ENCODE measurements at places on chromosomes 12 and 14.

DNA sequence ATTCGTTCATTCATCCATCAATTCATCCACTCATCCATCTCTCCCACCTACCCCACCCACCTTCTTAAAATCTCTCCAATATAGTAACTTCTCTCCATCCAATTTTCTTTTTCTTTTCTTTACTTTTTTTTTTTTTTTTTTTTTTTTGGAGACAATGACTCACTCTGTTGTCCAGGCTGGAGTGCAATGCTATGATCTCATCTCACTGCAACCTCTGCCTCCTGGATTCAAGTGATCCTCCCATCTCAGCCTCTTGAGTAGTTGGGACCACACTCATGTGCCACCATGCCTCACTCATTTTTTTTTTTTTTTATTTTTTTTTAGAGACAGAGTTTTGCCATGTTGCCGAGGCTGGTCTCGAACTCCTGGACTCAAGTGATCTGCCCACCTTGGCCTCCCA, 118.4 kb downstream of the SUDS3 start:
- no peak for DNase-seq
- H3K36me3 ChIP-seq = no peaks in the 10 kb centered on the region
- H3K4me3 ChIP-seq = no peak overlapping the region
- no peaks in the 10 kb centered on the region for H3K4me1 ChIP-seq

- H3K4me1 ChIP-seq = no peaks in the 10 kb centered on the region
- DNase-seq = no peak
- no peak overlapping the region for H3K4me3 ChIP-seq
- no peak overlapping the region for H3K27ac ChIP-seq
Observed at GRCh38 chr14:59098377-59098776, 90.1 kb upstream of the DAAM1 start.

DNA sequence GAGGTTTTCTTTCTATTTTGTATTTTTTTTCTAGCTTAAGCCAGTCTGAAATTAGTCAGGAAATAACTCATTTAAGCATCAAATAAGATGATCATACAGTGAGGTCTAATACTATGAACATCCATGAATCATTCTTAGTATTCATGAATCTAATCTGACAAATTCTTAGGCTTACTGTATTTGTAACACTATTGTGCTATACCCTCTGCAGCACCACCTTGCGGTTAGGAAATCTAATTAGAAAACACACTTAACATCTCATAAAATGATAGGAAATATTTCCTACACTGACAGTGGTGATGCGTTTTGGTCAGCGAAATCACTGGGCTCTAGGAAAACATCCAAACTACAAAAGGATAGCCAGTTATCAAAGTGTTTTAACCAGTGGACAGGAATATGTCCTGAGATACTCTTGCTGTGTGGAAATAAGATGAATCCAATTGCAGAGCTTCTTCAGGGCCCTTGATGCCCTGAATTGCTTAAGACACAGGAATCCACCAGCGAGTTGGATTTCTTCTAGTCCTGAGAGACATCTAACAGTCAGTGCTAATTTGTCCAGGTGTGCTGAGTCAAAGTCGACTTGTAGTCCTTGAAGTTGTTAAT, 109.3 kb upstream of the MYF6 start:
- H3K27ac ChIP-seq = no peak overlapping the region
- H3K4me3 ChIP-seq = no peak overlapping the region
- no peaks in the 10 kb centered on the region for H3K27me3 ChIP-seq
- no peaks in the 10 kb centered on the region for H3K36me3 ChIP-seq
- no peaks in the 10 kb centered on the region for H3K4me1 ChIP-seq

- H3K27me3 ChIP-seq = no peaks in the 10 kb centered on the region
- H3K36me3 ChIP-seq = peaks cover 80% of the 10 kb centered on the region
- no peak overlapping the region for H3K27ac ChIP-seq
- DNase-seq = no peak
Observed at GRCh38 chr14:75113932-75114539, 12.8 kb downstream of the NEK9 start.

GRCh38 chr14:76051717-76052465, 66.3 kb downstream of the IFT43 start:
- no peak overlapping the region for H3K27ac ChIP-seq
- no peak for DNase-seq
- no peaks in the 10 kb centered on the region for H3K4me1 ChIP-seq
- H3K36me3 ChIP-seq = no peaks in the 10 kb centered on the region
- no peak overlapping the region for H3K4me3 ChIP-seq

- DNase-seq = no peak
- H3K4me1 ChIP-seq = no peaks in the 10 kb centered on the region
- no peak overlapping the region for H3K27ac ChIP-seq
Observed at GRCh38 chr12:93921521-93921920, 226.9 kb upstream of the PLXNC1 start.

DNA sequence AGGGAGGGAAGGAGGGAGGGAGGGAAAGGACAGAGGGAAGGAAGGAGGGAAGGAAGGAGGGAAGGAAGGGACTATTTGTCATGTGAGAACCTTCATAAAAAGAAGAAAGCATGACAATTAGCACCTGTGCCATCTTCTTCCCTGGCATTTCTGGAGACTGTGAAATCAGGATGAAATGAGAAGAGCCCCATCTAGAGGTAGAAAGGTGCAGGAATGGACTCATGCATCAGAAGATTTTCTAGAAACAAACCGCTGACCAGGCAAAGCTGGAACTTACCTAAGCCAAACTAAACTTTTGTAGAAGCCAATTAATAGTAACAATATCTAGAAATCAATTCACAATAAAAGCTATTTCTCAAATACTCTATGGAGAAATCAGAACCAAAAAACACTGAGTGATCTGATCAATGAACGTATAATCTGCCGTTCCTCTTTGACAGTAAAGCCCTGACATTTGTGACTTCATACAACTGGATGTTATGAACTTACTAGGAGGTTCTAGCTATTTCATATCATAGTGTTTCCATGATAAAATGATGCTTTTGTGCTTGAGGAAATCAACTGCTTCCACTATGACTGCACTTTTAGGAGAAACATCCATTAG, 24.4 kb upstream of the CRACR2A start:
- DNase-seq = peak; percentile 62
- no peak overlapping the region for H3K27ac ChIP-seq
- H3K36me3 ChIP-seq = no peaks in the 10 kb centered on the region
- no peak overlapping the region for H3K4me3 ChIP-seq
- no peaks in the 10 kb centered on the region for H3K4me1 ChIP-seq

DNA sequence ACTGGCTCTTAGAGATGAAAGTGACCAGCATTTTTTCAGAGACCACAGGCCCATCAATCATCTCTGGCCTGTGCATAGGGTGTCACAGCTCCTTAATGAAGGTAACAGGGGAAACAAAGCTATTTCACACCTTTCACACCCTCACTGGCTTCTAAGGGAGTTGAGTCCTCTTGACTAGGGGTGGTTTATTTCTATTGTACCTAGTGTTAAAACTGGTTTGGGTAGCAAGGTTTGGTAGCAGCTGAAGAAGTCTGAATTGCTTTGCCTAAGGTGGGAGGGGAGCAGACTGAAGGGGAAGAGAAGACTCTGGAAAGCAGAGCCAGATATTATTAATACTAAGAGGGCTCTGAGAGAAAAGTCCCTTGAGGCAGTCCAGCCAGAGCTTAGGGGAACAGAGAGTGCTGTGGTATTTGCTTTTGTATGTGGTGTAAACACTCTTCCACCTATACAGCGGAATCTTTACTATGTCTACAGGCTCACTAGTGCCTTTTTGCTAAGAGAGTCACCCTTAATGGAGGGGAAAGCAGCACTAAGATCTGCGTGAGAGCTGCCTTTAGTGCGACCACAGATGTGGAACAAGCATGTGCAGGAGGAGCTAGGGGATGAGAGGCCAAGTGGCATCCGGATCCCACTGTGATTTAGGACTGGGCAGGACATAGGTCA, 95.8 kb downstream of the STXBP6 start:
- no peaks in the 10 kb centered on the region for H3K27me3 ChIP-seq
- no peak overlapping the region for H3K27ac ChIP-seq
- no peaks in the 10 kb centered on the region for H3K4me1 ChIP-seq
- no peak for DNase-seq

DNA sequence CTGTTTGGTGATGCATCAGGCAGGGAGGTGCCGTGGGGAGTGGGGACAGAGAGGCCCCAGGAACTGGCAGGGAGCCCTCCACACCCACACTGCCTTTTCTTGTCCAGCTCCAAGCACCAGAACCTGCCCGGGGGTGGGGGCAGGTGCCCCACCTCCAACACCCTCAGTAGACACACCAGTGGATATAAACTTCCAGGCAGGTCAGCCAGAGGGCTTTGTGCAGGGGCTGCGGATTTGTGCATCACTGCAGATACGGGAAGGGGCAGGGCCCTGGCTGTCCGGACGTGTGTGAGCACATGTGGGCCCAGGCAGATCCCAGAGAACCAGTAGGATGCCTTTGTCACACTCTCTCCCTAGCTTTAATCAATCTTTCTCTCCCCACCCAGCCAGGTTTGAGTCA, 1.3 kb upstream of the TGM1 start:
- DNase-seq = no peak
